H1 (cell line): ENCODE measurements at places on chromosomes 2 and 18. TPM values are rescaled to one million over a fixed set of nuclear protein-coding genes. Genes with fewer than 3 reads are reported as not detected.

COL4A3 gene
- 0.12 and 0.28 TPM in 2 replicates for polyA plus RNA-seq

MAB21L4 gene
- 0.08 and 0.11 TPM in 2 replicates for polyA plus RNA-seq

FAM124B gene
- polyA plus RNA-seq, result 2.1 TPM in 2 replicates

MOCOS gene
- polyA plus RNA-seq, result 4.7 and 4.8 TPM in 2 replicates

NGEF gene
- polyA plus RNA-seq, result 2.7 and 3.9 TPM in 2 replicates

SERPINB13 gene
- not detected in 2 replicates for polyA plus RNA-seq

MC5R gene
- 1.1 and 1.4 TPM in 2 replicates for polyA plus RNA-seq

STRN gene
- 6.4 and 8.3 TPM in 2 replicates for polyA plus RNA-seq

ALKAL2 gene
- 4.3 and 4.6 TPM in 2 replicates for polyA plus RNA-seq

LONRF2 gene
- 0.22 and 0.24 TPM in 2 replicates for polyA plus RNA-seq

DNA sequence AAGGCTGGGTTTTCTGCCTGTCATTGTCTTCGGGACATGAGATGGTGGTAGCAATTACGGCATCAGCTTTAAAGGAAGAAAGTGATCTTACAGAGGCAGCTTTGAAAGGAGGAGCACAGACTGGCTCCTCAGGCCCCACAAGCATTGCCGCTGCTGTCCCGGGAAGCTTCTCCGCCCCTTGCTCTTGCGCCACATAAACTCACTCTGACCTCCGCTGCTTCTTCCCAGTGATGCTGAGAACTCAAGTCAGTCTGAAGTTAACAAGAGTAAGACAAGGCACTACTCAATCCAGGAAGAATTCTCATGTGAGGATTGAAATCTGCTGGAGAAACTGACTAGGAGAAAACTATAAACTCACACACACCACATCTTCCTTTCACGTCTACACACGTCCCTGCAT, 112.4 kb upstream of the RIOK3 start:
- H3K4me1 ChIP-seq, result no peaks in the 10 kb centered on the region
- DNase-seq, result no peak
- no peaks in the 10 kb centered on the region for H3K36me3 ChIP-seq
- no peak overlapping the region for H3K27ac ChIP-seq
- no peak overlapping the region for H3K4me3 ChIP-seq

DNA sequence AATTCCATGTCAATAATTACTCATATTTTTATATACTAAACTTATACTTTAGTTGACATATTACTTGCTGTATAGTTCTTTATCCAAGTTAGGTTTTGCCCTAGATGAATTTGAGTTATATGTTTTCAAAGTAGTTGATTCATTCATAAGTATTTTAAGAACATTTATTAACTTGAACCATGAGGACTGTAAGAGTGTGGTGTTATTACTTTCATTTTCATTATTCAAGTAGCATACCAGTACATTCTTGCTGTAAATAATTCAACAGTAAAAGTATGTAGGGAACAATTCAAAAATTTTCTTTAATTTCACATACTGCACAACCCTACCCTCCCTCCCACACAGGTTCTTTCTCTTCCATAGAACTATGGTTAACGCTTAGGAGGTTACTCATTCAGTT, 75.4 kb downstream of the ANKRD12 start:
- no peak for DNase-seq
- no peak overlapping the region for H3K27ac ChIP-seq
- H3K4me3 ChIP-seq, result no peak overlapping the region
- H3K4me1 ChIP-seq, result no peaks in the 10 kb centered on the region

DNA sequence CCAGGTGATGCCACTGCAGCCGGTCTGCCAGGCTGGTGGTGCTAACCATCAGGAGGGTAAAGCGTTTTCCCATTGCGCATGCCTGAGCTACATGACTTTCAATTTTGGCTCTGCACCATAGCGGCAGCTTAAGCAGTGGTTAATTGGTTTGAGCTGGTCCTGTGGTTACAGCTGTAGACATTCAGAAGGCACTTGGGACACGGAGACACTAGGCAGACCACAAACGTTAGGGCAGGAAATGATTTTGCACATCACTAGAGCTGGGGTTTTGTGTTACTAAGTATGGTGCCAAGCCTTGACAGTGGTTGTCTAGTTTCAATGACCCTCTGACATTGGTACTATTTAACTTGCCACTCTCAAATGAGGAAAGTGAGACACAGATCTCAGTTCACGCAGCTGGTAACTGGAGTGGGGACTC, 28.9 kb upstream of the CNOT11 start:
- no peak overlapping the region for H3K4me3 ChIP-seq
- DNase-seq, result no peak
- H3K27me3 ChIP-seq, result no peaks in the 10 kb centered on the region
- H3K4me1 ChIP-seq, result no peaks in the 10 kb centered on the region
- no peaks in the 10 kb centered on the region for H3K36me3 ChIP-seq

DNA sequence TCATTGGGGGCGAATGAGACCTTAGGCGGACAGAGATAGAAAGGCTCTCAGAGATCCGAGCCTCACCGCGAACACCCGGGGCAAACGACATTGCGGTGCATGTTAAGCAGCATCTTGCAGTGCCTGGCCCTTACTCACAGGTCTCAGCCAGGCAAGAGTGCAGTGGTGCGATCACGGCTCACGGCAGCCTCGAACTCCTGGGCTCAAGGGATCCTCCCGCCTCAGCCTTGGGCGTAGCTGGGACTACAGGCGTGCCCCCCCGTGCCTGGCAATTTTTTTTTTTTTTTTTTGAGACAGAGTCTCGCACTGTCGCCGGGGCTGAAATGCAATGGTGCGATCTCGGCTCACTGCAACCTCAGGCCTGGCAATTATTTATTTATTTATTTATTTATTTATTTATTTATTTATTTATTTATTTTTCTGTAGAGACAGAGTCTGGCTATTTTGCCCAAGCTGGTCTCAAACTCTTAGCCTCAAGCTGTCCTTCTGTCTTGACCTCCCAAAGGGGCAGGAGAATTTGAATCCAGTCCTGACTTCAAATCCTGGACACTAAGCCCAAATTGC, 1.3 kb downstream of the LAMA3 start:
- H3K36me3 ChIP-seq, result no peaks in the 10 kb centered on the region
- DNase-seq, result no peak
- H3K27me3 ChIP-seq, result peaks cover 35% of the 10 kb centered on the region
- peak overlapping the region; percentile 44 for H3K4me3 ChIP-seq
- H3K27ac ChIP-seq, result no peak overlapping the region

- H3K27ac ChIP-seq, result no peak overlapping the region
- no peak overlapping the region for H3K4me3 ChIP-seq
- H3K27me3 ChIP-seq, result no peaks in the 10 kb centered on the region
- H3K4me1 ChIP-seq, result peaks cover 24% of the 10 kb centered on the region
- no peak for DNase-seq
These were observed 73.0 kb downstream of the MYO1B start for GRCh38 chr2:191318037-191318728.

DNA sequence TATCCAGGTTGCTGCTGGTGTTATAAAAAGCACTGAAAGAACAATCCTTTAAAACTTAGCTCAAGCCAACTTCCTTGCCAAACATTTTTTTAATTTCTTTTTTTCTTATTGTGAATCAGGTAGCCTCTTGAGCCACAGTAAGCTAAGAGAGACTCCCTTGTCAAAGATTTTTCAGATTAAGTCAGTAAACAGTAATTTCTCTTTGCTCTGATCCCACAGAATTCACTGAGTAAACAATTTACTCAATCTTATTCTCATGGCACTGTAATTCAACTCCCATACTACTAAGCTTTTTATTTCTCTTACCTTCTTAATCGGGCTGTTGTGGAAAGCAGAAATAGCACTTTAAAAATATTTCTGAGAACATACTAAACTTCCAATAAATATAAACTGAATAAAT, 82.7 kb downstream of the C2orf74 start:
- no peaks in the 10 kb centered on the region for H3K27me3 ChIP-seq
- peaks cover 7% of the 10 kb centered on the region; the same call in 1 of the 2 replicates for H3K36me3 ChIP-seq
- H3K27ac ChIP-seq, result no peak overlapping the region

DNA sequence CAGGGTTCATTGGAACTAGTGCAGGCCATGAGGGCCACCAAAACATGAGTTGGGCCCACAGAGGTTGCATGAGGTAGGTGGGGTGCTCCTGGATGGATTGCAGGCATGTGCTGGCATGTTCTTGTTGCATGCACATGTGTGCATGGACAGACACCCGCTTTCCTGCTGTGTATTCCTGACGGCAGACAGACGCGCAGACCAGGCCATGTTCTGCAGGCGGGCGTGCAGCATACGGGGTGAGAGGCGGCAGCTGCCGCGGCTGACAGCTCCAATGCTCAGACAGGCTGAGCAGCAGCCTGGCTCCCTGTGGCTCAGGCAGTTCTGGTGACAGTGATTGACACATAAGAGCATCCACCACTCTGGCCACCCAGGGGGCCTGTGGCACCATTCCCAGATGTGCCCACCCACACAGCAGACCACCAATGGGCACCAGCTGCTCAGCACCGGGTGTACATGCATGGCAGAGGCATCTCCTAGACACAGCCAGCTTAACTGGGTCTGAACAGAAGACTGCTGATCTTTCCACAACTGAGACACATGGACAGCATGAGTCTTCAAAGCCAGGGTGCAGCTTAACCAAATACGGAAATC, 21.2 kb downstream of the HS1BP3 start:
- peaks cover 2% of the 10 kb centered on the region for H3K4me1 ChIP-seq
- H3K36me3 ChIP-seq, result no peaks in the 10 kb centered on the region
- no peak for DNase-seq
- no peak overlapping the region for H3K27ac ChIP-seq
- no peaks in the 10 kb centered on the region for H3K27me3 ChIP-seq

DNA sequence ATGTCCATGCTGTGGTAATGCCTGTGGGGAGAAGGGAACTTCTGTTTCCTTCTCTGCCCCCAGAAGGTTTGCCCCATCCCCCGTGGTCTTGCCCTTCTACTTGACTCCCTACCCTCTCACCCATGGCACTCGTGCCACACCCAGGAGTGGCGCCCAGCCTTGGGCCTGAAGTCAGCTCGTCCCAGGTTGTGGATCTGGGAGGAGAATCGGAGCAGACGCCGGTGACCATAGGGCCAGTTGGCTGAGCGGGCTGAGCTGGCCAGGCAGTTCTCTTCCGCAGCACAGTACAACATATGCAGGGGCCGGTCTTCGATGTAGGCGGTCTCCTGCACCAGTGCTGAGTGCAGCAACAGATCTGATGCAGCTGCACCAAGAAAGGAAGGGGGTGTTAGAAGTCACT, 4.7 kb downstream of the HTRA2 start:
- no peak for DNase-seq
- H3K36me3 ChIP-seq, result peaks cover 14% of the 10 kb centered on the region
- peaks cover 4% of the 10 kb centered on the region for H3K4me1 ChIP-seq
- no peaks in the 10 kb centered on the region for H3K27me3 ChIP-seq
- no peak overlapping the region for H3K27ac ChIP-seq

DNA sequence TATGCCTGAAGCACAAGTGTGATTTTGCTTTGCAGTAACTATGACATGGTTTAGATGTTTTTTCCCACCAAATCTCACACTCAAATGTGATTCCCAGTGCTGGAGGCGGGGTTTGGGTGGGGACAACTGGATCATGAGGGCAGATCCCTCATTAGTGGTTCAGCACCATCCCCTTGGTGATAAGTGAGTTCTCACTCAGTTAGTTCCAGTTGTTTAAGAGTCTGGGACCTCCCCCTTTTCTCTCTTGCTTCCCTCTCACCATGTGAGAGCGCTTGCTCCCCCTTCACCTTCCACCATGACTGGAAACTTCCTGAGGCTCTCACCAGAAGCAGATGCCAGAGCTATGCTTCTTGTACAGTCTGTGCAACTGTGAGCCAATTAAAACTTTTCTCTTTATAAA, 102.9 kb downstream of the NBAS start:
- no peak overlapping the region for H3K4me3 ChIP-seq
- H3K4me1 ChIP-seq, result no peaks in the 10 kb centered on the region
- no peak for DNase-seq
- H3K36me3 ChIP-seq, result peaks cover 4% of the 10 kb centered on the region; the same call in 1 of the 2 replicates
- H3K27me3 ChIP-seq, result no peaks in the 10 kb centered on the region
- H3K27ac ChIP-seq, result no peak overlapping the region

GRCh38 chr18:64650068-64650467, 501.2 kb upstream of the LINC00305 start:
- H3K27ac ChIP-seq, result no peak overlapping the region
- no peaks in the 10 kb centered on the region for H3K4me1 ChIP-seq
- no peaks in the 10 kb centered on the region for H3K36me3 ChIP-seq
- no peaks in the 10 kb centered on the region for H3K27me3 ChIP-seq

DNA sequence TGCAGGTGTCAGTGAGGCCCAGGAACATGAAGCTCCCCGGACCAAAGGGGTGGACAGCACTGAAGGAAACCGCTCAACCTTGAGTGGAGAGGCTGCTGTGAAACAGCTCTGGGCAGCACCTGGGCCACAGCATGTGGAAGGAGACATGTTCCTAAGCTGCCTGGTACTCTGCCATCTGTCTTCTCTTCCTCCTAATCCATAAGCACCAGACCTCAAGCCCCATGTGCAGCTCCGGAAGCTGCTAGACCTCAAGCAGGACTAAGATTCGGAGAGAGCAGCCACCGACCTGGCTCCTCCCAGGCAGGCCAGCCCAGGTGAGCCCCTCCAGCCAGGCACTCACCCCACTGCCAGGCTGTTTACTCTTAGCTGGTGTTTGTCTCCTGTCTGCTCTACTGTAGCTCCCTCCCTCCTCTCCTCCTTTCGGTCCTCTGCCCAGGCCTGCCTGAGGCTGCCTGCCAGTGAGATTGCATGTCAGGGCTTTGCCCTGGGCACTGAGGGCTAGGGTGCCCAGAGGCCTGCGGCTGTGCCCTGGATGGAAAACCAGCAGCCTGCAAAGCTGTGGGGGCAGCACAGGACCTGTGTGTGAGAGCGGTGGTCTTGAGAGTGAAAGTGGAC, 53.7 kb downstream of the BCL11A start:
- no peaks in the 10 kb centered on the region for H3K27me3 ChIP-seq
- H3K27ac ChIP-seq, result peak overlapping the region; percentile 33; the same call in 1 of the 2 replicates
- no peak for DNase-seq
- H3K4me1 ChIP-seq, result peaks cover 7% of the 10 kb centered on the region

DNA sequence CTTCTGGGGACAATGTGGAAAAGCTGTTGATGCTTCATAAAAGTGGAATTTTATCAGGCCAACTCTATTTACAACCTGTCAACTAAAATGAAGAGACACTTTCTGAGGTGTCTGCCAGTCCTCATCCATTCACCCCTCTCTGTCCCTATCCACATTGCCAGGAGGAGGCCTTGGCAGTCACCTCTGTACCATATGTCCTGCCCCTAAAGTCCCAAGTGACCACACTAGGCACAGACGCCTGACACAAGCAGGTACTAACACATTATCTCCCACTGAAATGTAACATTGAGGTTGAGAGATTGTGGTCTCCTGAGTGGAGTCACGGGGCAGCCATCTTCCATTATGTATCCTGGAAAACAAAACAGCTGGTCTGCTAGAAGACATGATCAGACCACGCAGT, 71.4 kb downstream of the OSBPL1A start:
- H3K27ac ChIP-seq, result no peak overlapping the region
- H3K27me3 ChIP-seq, result no peaks in the 10 kb centered on the region
- H3K4me3 ChIP-seq, result no peak overlapping the region
- DNase-seq, result no peak

GRCh38 chr2:164719996-164720941, 99.0 kb upstream of the GRB14 start:
- no peaks in the 10 kb centered on the region for H3K4me1 ChIP-seq
- no peak overlapping the region for H3K27ac ChIP-seq
- no peak overlapping the region for H3K4me3 ChIP-seq
- DNase-seq, result no peak

- H3K27me3 ChIP-seq, result peaks cover 37% of the 10 kb centered on the region
- peak; percentile 46 for DNase-seq
- H3K27ac ChIP-seq, result no peak overlapping the region
- no peaks in the 10 kb centered on the region for H3K36me3 ChIP-seq
- peaks cover 4% of the 10 kb centered on the region for H3K4me1 ChIP-seq
These were observed 1.9 kb downstream of the LIMS2 start for GRCh38 chr2:127673291-127674069.

- no peak overlapping the region for H3K27ac ChIP-seq
- H3K4me3 ChIP-seq, result no peak overlapping the region
- no peaks in the 10 kb centered on the region for H3K4me1 ChIP-seq
- no peak for DNase-seq
- no peaks in the 10 kb centered on the region for H3K36me3 ChIP-seq
- no peaks in the 10 kb centered on the region for H3K27me3 ChIP-seq
These were observed 204.6 kb downstream of the TRIB2 start for GRCh38 chr2:12921321-12921720.
